Esophagus muscularis mucosa (tissue), 4 donors: ENCODE measurements at places on chromosomes 13 and 19.
A peak's percentile ranks its signal among the peaks of the same experiment; 100 is the strongest.

- peak; percentile 95 for DNase-seq
Observed at GRCh38 chr19:5880604-5881078, 10.3 kb upstream of the FUT5 start.

- no peak for DNase-seq
Observed at GRCh38 chr19:15072930-15073647, 8.9 kb upstream of the OR1I1 start.

GRCh38 chr13:70893832-70894231 lies 785.6 kb upstream of the KLHL1 start:
- DNase-seq: no peak

DNA sequence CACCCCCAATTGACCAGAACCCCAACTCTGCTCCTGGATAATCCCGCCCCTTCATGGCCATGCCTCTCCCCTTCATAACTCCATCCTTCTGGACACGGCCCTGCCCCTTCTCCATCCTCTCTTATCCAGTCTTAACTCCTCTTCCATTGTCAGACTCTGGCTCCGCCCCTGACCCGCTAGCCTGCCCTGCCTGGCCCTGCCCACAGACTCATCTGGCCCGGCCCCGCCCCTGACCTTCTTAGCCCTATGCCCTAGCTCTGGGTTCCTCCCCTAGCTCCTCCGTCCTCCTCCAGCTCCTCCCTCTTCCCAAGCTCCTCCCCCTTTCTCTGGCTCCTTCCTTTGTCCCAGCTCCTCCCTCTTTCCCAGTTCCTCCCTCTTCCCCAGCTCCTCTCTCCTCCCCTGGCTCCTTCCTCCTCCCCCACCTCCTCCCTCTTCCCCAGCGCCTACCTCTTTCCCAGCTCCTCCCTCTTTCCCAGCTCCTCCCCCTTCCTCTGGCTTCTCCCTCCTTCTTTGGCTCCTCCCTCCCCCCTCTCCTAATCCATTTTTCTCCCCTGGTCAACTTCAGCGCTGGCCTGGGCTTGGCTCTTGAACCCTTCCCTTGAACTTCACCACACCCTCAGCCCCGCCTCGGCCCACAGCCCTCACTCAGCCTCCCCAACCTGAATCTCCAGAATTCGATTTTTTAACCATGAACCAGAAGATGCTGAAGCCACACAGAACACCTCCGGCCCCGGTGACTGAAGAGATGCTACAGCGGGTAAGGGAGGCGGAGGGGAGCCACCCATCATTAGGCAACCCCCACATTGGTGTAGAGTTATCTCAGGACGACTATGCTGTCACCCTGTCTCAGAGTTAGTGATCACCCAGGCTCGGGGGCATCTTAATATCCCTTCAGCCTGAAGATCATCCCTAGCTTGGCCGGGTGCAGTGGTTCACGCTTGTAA lies 9.2 kb upstream of the ZNF358 start:
- DNase-seq: no peak

GRCh38 chr13:80502359-80502758 lies 161.4 kb upstream of the SPRY2 start:
- DNase-seq: no peak

GRCh38 chr13:101529422-101529821 lies 76.9 kb downstream of the ITGBL1 start:
- no peak for DNase-seq

DNA sequence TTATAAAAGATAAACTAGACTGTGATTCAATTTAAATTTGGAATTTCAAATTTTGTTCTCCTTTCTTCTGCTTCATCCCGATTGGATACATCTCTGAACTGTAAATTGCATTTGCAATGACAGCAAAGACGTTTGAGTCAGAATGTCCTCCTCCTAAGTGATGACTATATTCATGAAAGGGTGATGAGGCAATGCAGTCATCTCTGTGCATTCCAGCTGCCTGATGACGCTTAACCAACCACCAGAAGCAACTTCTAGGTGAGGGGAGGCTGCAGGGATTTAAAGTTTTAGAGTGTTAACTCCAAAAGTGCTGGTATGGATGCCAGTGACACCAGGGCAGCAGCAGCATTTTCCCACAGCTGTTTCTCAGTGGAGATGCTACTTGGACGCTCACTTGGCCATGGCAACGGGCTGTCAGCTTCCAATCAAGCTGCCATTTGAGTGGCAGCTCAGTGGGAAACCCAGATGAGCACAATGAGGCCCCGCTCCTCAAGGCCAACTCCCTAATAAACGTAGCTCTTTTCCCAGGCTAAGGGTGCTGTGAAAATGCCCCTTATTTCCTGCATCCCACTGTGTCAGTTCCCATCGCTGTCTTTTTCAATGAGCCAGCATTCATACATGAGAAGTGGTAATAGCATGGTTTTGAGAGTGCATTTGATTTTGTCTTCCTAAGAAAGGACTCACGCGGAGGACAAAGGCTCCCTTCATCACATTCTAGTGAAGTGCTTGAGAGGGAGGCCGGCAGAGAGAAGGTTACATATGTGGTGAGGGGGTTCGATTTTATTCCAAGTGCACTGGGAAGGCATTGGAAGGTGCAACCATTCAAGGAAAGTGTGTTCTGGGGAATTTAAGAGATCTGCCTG lies 45.2 kb upstream of the AMER2 start:
- DNase-seq: no peak

DNA sequence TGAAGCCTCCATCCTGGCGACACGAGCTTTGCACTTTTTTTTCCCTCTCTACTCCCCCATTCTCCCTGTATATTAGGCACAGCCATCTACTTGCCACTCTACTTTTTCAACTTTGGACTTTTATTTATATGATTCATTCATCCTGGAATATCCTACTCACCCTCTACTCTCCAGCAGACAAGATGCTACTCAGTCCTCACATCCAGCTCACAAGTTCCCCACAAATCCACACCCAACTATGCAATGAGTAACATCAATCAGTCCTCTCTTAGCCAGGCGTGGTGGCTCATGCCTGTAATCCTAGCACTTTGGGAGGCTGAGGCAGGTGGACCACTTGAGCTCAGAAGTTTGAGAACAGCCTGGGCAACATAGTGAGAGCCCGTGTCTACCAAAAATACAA lies 23.9 kb upstream of the URAD start:
- no peak for DNase-seq

- DNase-seq: no peak
Observed at GRCh38 chr19:44848036-44848811, 2.1 kb downstream of the NECTIN2 start.

- DNase-seq: no peak
Observed at GRCh38 chr13:83815598-83815997, 66.7 kb downstream of the SLITRK1 start.

- no peak for DNase-seq
Observed at GRCh38 chr19:49422407-49423070, 702 bp downstream of the PTH2 start.

GRCh38 chr13:75425216-75426009 lies 56.6 kb downstream of the TBC1D4 start:
- no peak for DNase-seq

DNA sequence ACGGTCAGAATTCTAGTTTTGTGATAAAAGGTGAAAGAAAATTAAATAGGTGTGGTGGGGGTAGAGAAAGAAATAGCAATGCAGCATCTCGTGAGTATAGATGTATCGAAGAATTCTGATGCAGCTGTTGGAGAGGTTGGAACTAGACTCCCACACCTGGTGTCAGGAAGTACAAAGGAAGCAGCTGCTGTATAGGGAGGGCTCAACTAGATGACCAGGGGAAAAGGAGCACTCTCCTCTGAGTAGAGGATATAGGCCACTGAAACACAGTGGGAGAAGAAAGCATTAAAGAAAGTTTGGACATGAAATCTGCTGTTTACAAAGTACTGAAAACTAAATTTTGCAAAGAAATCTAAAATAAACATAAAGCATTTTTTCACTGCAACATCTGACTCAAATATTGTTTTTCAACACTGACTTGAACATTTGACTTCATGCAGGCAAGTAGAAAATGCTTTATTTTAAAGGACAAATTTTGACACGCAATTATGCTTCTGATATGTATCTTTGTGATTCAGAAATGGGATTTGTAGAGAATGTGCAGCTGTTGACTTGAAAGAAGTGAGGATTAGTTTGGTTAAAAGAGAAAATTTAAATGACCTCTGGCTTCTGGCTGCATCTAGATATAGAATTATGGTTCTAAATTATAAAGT lies 82.2 kb downstream of the MIPEP start:
- DNase-seq: no peak

DNA sequence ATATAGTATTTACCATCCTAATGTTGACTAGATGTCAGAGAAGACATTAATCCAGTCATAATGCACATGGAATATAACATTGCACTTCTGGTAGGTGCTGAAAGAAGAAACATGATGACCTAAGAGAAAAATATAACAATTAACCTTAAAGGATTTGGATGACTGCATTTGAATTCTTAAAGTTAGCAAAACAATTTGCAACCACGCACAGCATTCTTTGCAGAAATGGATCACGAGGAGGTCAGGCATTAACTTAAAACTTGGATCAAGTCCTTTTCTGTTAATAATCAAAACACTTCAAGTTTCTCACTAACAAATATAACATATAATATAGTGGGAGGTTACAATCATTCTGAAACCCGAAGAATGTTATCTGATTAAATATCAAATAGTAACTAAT lies 525.0 kb upstream of the SLITRK6 start:
- DNase-seq: no peak

DNA sequence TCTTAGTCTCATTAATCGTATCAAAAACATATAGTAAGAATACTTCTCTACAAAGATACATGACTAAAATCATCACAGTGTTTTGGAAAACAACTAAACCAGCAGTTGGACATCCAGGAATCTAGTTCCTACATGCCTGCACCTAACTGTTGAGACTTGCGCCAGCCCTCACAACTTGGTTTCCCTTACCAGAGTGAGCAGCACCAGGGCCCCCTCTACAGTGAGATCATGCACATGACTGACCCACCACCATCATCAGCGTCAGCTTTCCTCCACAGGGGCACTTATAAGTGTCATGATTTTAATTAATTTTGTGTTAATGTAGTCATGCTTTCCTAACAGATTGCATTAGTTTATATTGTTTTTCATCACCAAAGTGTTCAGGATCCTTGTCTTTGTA lies 1322.0 kb downstream of the EFNB2 start:
- no peak for DNase-seq

GRCh38 chr13:102580552-102581169 lies 16.1 kb upstream of the TPP2 start:
- no peak for DNase-seq

- DNase-seq: no peak
Observed at GRCh38 chr19:18586306-18586705, 2.3 kb upstream of the REX1BD start.

- DNase-seq: no peak
Observed at GRCh38 chr13:111937777-111938311, 129.1 kb upstream of the SOX1 start.
